Testis (tissue), 5 donors: ENCODE measurements at places on chromosomes 13 and 19. TPM values are rescaled to one million over a fixed set of nuclear protein-coding genes. Genes with fewer than 3 reads are reported as not detected.
A peak's percentile ranks its signal among the peaks of the same experiment; 100 is the strongest.

CYP4F8 gene
- 0.17 TPM for polyA plus RNA-seq

TYROBP gene
- 77.5 TPM for polyA plus RNA-seq

CEACAM19 gene
- polyA plus RNA-seq = 14.7 TPM

TMEM238 gene
- 0.91 TPM for polyA plus RNA-seq

KLK6 gene
- 0.63 TPM for polyA plus RNA-seq

DNA sequence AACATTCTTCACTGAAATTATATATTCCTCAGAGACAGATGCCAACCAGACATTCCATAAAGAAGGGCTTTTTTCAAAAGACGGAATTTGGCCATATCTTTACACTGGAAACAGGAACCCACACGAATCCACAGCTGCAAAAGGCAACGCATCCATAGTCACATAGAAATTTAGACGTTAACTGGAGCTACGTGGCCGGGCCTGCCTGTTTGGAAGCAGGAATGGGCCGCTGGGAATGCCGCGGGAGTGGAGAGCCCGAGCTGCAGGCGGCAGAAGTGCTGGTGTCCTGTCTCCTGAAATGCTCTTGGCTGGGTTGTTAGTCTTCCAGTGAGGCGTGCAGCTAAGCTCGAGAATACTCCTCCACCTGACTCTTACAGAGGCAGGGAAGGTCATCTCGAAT, 122.2 kb downstream of the KL start:
- H3K27me3 ChIP-seq = no peaks in the 10 kb centered on the region
- peak; percentile 25 for DNase-seq
- H3K27ac ChIP-seq = no peak overlapping the region
- H3K36me3 ChIP-seq = no peaks in the 10 kb centered on the region
- no peaks in the 10 kb centered on the region for H3K4me1 ChIP-seq

GRCh38 chr13:21310220-21310619, 133.8 kb downstream of the MRPL57 start:
- no peaks in the 10 kb centered on the region for H3K27me3 ChIP-seq
- no peaks in the 10 kb centered on the region for H3K36me3 ChIP-seq
- H3K4me1 ChIP-seq = no peaks in the 10 kb centered on the region
- no peak overlapping the region for H3K27ac ChIP-seq

DNA sequence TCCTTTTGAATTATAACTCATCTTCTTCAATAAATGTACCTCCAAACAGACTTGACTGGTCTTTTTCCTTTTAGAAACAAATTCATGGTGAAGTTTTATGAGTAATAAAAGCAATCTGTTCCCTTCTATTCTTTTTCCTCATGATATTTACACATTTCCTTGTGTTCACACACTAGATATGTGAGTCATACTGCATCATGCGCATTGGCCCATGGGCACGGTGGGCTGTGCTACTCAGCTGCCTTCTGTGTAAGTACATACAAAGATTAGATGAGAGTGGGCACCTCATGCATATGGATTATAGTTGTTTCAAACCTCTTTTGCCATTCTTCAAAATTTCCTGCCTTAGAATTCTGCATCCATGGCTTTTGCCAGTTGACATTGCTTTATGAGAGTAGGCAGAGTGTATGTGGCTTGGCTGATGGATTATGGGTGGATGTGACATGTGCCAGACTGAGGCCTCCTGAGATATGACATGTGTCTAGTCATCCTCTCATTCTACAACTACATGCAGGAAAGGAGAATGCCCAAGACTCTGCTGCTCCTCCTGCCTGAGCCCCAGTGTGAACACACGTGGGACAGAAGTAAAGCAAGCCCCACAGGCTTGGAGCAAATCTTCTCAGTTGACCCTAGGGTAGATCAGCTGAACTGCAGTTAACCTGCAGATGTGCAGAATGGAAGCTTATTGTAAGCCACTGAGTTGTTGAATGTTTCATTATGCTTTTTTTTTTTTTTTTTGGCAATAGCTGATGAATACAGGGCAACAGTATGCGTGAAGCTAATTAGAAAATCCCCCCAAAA, 109.9 kb downstream of the RBM26 start:
- H3K36me3 ChIP-seq = no peaks in the 10 kb centered on the region
- no peaks in the 10 kb centered on the region for H3K4me1 ChIP-seq
- no peak for DNase-seq
- H3K27me3 ChIP-seq = no peaks in the 10 kb centered on the region
- no peak overlapping the region for H3K27ac ChIP-seq
- no peak overlapping the region for H3K4me3 ChIP-seq

GRCh38 chr19:43983912-43984686, at the start of gene ZNF155:
Gene ZNF155, plus strand, starts transcription at chr19:43984188. Its CDS starts 4,356 bp downstream, at chr19:43988544.
- H3K27me3 ChIP-seq = no peaks in the 10 kb centered on the region
- H3K27ac ChIP-seq = peak within 1 kb of the TSS; percentile 66
- H3K4me3 ChIP-seq = peak within 1 kb of the TSS; percentile 82
- DNase-seq = peak; percentile 98

DNA sequence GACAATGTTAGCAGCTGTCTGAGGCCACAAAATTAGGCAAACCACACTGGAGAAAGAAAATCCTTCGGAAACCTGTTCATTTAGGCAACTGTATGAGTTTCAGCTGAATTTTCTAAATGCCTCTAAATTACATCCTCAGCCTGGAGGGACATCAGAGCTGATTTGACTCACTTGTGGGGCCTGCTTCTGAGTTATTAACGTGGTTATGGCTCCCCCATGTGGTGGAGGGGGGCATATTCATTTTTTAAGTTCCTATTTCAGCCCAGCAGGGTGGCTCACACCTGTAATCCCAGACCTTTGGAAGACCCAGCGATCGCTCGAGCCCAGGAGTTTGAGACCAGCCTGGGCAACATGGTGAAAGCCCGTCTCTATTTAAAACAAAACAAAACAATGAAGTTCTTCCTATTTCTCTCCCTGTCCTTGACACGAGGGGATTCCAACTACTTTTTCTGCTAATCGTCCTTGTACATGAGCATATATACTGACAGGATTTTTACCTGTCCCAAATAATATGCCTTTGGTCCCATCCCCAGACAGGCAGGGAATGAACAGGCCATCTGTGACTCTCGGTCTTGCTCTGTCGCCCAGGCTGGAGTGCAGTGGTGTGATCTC, 31.5 kb upstream of the HIF3A start:
- H3K27me3 ChIP-seq = no peaks in the 10 kb centered on the region
- H3K36me3 ChIP-seq = no peaks in the 10 kb centered on the region
- no peak overlapping the region for H3K4me3 ChIP-seq
- DNase-seq = peak; percentile 82

DNA sequence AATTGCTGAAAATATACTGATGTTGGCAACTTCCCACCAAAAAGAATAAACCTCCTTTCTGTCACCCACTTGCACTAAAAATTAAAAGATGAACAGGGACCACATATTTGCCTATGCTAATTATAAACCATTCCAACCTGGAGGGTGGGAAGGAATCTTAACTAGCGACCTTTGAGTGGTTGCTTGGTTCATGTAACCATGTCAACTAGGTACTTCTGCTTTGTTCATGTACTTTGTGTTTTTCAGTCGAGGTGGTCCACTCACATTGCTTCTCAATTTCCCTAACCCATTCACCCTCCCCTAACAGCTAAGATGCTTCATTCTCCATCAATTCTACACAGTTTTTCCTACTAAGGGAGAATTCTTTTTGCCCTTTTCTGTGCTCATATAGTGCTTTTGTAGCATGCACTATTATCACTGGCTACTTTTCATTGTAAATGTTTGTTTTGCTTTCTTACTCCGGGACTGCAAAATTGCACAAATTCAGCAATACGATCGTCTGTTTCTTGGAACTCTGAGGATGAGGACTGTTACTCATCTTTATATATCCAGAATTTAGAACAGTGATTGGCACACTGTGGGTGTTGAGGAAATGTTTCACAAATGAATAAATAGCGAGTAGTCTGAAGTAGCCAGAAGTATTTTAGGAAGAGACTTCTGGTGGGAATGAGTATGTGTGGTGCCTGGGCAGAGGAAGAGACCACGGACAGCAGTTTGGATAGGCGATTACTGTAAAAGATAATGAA, 187.5 kb downstream of the GPC6 start:
- H3K27ac ChIP-seq = no peak overlapping the region
- no peaks in the 10 kb centered on the region for H3K36me3 ChIP-seq
- H3K27me3 ChIP-seq = no peaks in the 10 kb centered on the region
- no peak overlapping the region for H3K4me3 ChIP-seq

GRCh38 chr13:52356327-52356726, 49.6 kb downstream of the THSD1 start:
- DNase-seq = no peak
- no peaks in the 10 kb centered on the region for H3K4me1 ChIP-seq
- H3K27me3 ChIP-seq = no peaks in the 10 kb centered on the region
- H3K36me3 ChIP-seq = no peaks in the 10 kb centered on the region
- no peak overlapping the region for H3K27ac ChIP-seq
- H3K4me3 ChIP-seq = no peak overlapping the region

- H3K27me3 ChIP-seq = no peaks in the 10 kb centered on the region
- peaks cover 9% of the 10 kb centered on the region for H3K4me1 ChIP-seq
- DNase-seq = no peak
- H3K4me3 ChIP-seq = no peak overlapping the region
- no peak overlapping the region for H3K27ac ChIP-seq
Measured at GRCh38 chr13:44231786-44232516, 141.7 kb upstream of the SERP2 start.

DNA sequence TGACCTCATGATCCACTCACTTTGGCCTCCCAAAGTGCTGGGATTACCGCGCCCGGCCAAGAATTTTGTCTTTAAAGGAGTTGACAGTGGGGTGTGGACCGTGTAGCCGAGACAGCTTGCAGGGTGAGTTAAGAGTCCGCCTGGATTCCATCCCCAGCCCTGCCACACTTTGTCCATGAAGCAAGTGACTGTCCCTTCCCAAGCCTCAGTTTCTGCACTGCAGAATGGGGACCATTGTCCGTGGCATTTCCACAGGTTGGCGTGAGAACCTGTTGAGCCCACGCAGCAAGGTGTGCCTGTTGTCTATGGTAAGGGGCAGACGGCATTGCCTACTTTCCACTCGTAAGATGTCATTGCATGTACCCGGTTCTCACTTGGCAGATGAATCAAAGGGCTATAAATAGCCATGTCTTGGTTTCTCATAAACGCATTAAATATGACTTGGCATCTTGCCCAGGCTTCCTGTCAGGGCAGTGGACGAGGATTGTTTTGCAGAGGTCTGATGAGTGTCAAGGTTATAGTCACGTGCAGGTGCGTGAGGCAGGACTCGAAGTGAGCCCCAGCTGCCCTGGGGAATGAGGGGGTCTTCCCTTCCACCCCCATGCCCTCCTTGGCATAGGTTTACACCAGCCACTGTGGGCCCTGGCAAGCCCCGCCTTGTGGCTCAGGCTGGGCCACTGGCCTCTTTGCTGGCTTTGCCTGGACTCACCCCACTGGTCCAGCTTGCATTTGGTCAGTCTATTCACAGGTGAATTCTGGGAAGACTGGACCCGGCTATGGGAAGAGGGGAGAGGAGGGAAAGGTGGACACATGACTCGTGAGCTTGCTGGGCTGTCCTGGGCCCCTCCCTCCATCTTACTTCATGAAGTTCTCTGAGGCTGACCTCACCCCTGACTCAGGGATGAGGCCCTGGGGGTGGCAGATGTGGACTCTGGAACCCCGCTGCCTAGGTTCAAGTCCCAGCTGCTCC, 14.6 kb downstream of the FAM187B start:
- DNase-seq = peak; percentile 89
- H3K36me3 ChIP-seq = no peaks in the 10 kb centered on the region
- no peaks in the 10 kb centered on the region for H3K27me3 ChIP-seq
- no peak overlapping the region for H3K4me3 ChIP-seq
- H3K27ac ChIP-seq = peak overlapping the region; percentile 73
